ENCODE measurements at places on chromosomes 3 and 15.

GRCh38 chr3:55174747-55175146, 246.9 kb upstream of the LRTM1 start:
- no peak for DNase-seq

DNA sequence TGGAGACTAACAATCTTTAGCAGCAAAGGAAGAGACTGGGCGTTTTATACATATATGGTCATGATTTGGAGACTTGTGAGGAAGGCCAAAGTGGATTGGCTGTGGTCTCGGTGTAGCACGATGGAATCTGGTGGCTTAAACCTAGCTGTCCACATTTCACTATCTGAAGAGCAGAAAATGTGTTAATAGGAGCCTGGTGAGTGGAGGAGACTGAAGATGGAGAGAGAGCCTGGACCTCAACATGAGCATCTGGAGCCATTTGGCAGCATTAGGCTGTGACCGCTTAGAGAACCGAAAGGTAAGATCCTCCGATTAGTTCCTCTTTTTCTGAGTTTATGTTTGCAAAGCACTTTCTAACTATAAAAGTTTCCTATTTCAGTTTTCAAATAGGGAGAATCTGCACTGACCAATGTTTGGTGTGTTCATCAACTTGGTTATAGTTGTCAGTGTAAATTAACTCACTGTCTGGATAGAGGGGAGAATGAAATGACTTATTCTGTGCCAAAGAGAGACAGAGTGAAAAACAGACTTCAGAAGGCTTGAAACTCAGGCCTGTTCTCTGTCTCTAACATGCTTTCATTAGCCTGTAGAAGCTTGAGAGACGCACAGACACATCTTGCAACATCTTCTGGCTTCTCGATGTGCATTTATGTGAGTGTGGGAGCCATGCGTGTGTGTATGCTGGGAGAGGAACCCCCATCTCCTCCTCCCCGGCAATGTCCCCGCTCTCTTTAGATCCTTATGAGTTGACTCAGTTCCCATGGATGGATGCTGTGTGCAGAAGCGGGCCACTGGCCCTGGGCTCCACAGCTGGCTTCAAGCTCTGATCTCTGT, 244.7 kb upstream of the TBL1XR1 start:
- DNase-seq: peak; percentile 31

DNA sequence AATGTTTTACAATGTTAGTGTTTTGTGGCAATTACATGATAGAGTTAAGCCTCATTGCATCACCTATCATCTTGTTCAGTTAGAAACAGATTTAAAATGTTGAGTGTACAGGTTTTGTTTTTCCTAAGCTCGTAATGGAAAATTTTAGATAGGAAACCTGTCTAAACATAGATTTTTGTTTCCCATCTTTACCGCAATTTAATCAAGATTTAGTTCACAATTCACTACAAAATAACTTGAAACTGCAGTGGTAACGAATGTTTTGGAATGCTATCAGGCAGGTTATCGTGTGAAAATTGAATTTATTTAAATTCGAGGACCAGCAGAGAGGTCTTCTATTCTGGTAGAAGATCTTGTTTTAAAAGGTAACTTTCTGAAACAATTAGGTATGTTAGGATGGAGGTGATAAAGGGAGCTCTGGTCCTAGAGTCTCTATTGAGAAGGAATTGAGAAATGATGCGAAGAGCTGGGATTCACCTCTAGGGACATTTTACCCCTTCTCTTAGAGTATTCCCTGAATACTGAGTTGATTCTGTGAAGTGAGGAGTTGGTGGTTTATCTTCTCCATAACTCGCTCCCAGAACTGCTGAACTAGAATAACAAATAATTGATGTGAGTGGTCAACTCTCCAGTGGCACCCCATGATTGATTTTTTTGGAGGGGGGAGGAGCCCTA, 1.4 kb downstream of the DOCK3 start:
- no peak for DNase-seq

DNA sequence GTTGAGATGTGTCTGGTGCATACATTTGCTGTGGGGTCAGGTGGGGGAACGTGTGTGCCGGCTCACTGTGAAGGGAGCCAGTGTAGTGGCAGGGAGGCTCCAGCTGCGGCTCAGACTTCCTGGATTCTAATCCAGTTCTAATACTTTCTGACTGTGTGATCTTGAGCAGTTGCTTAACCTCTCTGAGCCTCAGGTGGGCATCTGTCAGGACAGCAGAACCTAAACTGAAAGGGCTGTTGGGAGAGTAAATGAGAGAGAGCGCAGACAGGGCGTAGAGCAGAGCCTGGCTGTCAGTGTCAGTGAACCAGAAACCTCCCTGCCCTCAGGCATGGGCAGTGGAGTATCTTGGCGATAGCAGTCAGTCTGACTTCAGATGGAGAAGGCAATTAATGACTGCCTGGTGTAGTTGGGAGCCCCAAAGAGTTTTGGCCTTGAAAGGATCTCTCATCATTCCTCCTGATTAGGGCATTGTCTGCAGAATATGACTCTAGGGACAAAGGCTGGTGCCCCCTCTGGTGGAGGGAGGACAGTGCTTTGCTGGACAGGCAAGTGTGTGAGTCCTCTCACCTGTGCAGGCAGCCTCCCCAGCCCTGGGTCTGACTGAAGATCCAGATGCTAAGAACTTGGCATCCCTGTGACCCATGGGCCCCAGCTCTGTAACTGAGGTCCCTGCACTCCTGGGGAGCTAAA, 9.6 kb downstream of the KBTBD13 start:
- peak; percentile 58 for DNase-seq

DNA sequence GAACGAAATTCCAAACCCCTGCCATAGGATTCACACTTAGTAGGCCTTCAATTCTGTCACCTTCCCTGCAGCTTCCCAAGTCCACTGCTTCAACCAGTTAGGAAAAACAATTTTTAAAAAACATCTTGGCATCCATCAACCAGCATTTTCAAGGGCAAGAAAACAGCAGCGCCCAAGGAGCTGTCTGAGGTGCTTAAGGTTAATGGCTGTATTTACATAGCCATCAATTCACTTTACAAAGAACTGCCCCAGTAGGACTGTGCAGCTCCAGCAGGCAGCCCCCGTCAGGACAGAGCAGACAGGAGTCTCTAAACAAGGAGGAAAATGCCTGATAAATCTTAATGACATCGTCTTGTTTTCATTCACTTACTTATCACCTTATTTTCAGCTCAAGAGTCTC, 13.3 kb downstream of the TAFA4 start:
- peak; percentile 34 for DNase-seq

GRCh38 chr3:14787630-14788029, 31.1 kb upstream of the FGD5 start:
- no peak for DNase-seq

Data from hematopoietic multipotent progenitor cell treated with erythropoietin and hydrocortisone succinate and interleukin-3 and kit ligand, for 6 days (in vitro differentiated cells).